ENCODE measurements at places on chromosomes 7 and 10.

- DNase-seq: no peak
Measured at GRCh38 chr7:137940656-137941518, 61.0 kb downstream of the CREB3L2 start.

DNA sequence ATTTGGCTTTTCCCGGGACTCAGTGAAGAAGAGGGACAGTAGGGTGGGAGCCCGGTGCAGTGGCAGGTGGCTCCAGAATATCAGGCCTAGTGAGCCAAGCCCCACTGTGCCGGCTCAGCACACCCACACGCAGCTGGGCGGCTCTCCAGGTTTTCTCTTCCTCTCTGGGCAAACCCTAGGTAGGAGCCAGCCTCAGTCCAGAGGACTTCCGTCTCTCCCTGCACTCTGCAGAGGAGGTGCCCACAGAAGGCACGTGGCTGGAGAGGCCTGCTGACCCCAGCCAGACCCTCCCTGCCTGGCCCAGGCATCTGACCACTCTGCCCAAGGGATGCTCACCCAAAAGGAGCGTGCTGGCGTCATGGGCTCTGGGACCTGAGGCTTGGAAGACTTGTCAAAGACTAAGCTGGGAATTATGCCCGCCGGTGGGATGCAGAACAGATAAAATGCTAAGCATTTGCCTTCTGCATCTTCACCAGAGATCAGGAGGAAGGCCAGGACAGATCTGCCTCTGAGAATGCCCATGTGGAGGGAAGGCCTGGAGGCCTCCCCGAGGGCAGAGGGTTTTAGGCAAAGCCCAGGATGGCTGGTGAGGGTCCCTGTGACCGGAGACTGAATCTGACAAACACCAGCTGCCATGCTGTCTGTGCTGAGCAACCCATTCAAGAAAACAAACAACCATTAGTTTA lies 40.2 kb downstream of the TCERG1L start:
- DNase-seq: no peak

GRCh38 chr10:120371856-120372255 lies 85.2 kb upstream of the PLPP4 start:
- DNase-seq: no peak

DNA sequence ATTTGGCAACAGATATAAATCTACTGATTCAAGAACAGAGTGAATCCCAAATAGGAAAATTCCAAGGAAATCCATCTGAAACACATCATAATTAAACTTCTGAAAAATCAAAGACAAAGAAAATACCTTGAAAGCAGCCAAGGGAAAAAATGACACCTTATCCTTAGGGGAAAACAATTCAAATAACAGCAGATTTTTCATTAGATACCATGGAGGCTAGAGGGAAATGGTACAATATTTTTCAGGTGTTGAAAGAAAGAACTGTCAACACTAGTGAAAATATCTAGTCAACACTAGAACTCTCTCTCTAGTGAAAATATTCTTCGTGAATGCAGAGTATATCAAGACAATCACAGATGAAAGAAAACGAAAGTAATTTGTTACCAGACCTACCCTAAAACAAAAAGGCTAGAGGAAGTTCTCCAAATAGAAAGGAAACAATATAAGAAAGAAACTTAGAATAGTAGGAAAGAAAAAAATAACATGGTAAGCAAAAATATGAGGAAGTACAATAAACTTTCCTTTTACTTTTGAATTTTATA lies 5.7 kb upstream of the FAM241B start:
- no peak for DNase-seq

DNA sequence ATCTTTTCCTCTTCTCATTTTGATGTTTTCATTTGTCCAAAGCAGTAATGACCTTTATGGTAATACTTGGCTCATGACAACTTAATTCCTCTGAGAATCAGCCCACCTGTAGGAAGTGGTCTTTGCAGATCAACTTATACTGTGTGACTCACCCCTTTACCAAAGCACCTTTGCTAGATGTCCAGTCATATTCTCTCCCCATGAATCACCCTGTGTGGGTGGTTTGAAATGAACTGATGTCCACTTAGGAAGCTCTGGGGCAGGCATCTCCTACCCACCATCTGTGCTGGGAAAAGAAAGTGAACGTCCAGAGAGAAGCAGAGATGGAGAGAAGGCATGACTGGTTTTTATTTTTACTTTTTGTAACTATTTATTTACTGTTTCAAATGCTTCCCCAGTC lies 410.3 kb downstream of the KIF20B start:
- DNase-seq: no peak

- no peak for DNase-seq
Measured at GRCh38 chr10:71763352-71764127, 9.8 kb downstream of the VSIR start.

GRCh38 chr7:17939211-17939605 lies 1.1 kb downstream of the SNX13 start:
- peak; percentile 53 for DNase-seq

DNA sequence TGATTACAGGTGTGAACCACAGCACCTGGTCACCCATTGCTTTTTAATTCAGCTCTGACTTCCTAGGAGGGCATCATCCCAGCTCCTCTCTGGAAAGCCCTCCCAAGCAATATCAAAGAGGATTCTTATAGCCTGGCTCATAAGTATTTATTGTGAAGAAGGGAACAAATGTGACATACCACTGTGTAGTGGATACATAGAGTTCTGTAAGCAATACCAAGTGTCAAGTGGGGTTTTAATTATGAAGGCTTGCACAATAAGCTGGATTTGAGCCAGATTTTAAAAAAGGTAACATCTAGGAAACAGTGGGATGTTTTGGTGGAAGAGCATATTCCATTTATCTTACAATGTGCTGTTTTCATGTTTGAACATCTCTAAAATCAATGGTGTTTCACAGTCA lies 19.0 kb upstream of the PRTFDC1 start:
- no peak for DNase-seq

DNA sequence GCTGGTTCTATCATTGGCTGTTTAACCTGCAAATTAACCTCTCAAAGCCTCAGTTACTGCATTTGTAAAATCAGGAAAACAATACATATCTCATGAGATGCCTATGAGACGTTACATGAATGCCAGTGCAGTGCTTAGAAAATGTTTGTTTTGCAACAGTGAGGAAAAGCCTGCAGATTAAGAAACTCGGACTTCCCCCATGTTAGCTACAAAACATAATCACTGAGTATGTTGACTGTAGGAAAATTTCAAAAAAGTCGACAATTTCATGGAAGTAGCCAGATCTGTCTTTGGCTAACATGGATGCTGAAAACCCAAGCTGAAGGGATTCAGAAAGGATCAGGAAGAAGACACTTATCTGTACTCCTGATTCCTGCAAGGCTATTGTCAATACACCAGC lies 121.4 kb downstream of the TRIL start:
- DNase-seq: no peak

DNA sequence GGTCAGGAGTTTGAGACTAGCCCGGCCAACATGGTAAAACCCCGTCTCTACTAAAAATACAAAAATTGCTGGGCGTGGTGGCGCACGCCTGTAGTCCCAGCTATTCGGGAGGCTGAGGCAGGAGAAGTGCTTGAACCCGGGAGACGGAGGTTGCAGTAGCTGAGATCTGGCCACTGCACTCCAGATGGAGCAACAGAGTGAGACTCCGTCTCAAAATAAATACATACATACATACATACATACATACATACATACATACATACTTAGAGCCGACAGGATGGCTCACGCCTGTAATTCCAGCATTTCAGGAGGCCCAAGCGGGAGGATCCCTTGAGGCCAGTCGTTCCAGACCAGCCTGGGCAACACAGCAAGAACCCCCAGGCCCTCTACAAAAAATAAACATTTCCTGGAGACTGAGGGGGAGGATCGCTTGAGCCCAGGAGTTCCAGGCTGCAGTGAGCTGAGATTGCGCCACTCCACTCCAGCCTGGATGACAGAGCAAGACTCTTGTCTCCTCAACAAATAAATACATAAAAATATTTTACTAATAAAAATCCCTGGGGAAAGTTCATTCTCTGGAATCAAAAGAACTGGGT lies 90.9 kb upstream of the TNRC18 start:
- DNase-seq: no peak

- peak; percentile 97 for DNase-seq
Measured at GRCh38 chr7:91880413-91881241, at the start of gene MTERF1. TSS of gene MTERF1 (minus strand) at chr7:91880702. CDS start at chr7:91880083, 619 bp downstream.

GRCh38 chr10:6047847-6048246 lies 14.3 kb downstream of the IL2RA start:
- no peak for DNase-seq

DNA sequence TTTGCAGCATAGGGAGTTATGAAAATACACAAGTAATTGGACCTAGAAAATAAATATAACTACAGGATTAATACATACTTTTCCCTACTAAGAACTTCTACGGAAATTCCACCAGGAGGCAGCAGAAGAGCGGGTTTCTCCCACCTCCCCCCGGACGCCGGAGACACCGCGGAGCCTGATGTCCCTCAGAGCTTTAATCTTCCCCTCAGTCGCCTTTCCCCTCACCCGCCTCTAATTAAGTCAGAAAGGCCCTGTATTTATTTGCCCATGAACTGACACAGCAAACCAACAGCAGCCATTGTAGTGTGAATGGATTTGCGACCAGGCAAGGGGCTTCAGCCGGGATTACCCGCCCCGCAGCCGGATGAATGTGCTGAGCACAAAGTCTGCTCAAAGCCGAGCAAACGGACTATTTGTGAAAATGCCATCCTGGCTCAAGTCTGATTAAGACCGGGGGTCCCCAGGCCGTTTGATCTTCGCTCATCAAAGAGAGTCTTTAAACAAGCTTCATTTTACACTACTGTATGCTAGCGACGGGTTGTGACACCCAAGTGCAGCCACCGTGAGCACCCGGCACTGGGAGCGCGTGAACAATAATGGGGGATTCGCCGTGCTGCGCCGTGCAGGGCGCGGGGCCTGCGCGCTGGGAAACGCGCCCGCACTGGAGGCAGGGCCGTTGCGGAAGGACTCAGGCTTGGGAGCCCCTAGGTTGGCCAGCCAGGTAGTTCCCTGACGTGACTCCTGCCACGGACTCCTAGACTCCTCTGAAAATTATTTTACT lies 5.6 kb upstream of the DKK1 start:
- DNase-seq: peak; percentile 58
